NCI-H524 treated with DMSO at 0.1 percent for 48 hours (cell line): ENCODE measurements at places on chromosomes 5 and 9.

- no peak for DNase-seq
These were observed 2.4 kb downstream of the CCL28 start for GRCh38 chr5:43409809-43410271.

GRCh38 chr5:134132372-134133187 is 18.1 kb downstream of the TCF7 start:
- no peak for DNase-seq

DNA sequence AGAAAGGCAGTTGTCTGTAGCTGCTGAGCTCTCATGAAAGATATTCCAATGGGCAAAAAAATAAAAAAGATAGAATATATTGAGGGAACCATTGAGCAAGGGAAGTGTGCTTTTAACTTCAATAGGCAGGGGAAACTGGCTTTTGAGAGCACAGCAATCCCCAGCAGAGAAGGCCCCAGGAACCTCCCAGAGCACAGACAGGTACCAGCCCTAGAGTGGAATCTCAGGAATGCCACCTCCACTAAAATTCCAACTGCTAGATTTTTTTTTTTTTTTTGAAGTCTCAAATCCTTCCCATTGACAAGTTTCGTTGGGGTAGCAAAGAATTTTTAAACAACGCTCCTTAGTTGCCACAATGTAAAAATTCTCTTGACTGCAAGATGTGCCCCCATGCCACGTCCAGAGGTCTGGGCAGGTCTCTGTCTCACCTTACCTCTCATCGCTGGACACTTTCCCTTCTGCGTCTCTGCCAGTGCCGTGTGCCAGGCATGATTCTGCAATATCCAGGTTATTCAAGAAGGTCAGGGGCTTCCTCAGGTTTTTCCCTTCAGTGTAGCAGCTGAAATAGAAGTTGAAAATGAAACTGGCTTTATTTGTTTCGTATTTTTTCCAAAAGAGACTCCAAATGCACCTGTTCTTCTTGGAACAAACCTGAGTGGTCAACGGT is 64.2 kb upstream of the IRX1 start:
- no peak for DNase-seq

DNA sequence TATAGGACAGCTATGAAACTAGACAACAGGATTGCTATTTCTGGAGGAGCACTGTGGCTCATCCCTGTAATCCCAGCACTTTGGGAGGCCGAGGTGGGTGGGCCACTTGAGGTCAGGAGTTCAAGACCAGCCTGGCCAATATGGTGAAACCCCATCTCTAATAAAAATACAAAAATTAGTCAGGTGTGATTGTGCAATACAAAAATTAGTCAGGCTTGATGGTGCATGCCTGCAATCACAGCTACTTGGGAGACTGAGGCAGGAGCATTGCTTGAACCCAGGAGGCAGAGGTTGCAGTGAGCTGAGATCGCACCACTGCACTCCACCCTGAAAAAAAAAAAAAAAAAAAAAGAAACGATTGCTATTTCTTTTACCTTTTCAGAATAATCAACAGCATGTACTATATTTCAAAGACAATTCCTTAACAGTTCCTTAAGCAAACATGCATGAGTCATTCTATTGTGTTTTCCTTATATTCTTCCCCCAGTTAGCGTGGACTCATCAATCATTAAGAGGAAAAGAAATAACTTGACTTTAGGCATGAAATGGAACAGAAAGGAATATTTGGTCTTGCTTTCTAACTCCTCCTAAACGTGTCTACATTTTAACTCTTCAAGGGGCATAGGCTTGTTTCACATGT is 162.6 kb downstream of the TAF11L14 start:
- no peak for DNase-seq

DNA sequence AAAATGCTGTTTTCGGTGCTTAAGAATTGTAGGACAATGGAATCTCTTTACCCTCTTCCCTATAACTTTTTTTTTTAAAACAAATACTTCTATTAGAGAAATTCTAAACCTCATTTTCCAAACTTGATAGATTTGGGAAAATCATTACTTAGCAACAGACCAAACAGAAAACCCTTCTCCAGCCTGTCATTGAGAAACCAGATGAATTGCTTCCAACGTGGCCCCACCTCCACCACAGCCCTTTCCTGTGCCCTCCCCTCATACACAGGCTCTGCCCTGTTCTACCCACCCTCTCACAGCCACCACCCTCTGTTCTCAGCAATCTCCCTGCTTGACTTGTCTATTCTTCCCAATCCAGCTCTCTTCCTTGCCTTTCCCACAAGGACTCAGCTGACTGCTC is 221.2 kb downstream of the DMRT2 start:
- DNase-seq, result no peak

DNA sequence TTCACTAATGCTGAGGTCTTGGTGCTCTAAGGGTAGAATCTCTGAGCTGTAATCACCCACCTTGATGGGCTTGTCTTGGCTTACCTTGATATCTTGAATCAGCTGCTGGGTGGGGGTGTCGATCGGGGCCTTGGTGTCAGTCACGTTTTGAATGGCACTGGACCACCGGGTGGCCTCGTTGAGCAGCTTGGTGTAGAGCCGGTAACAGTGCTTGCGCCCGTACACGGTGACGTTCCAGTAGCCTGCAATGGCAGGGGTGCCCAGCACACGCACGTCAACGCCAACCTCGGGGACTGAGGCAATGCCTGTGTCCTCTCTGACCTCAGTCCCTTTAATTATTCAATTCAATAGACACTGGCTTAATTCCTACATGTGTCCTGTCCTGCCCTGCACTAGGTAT is 63.1 kb upstream of the RETREG1 start:
- no peak for DNase-seq

GRCh38 chr5:78552729-78553342 is 95.7 kb downstream of the LHFPL2 start:
- no peak for DNase-seq

GRCh38 chr5:128121651-128122050 is 38.1 kb downstream of the SLC12A2 start:
- no peak for DNase-seq

- DNase-seq, result no peak
These were observed 32.9 kb downstream of the NTRK2 start for GRCh38 chr9:84702471-84702870.

GRCh38 chr5:108687595-108688200 is 60.0 kb upstream of the FER start:
- DNase-seq, result no peak

- no peak for DNase-seq
These were observed 103.7 kb upstream of the TLX3 start for GRCh38 chr5:171205375-171205774.

DNA sequence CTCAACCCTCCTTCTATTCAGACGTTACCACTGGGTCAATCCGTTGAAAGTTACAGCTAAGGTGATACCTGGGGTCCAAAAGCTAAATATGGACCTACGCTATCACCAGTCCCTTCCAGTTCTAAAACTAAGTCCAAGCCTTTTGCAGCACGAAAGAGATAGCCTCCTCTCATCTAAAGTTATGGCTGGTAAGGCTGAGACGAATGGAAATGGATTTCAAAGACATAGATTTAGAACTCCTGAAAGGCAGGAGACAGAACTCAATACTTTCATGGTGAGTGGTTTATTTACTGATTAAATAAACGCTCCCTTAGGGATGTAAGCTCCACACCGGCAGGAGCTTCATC is 751 bp upstream of the RIC1 start:
- DNase-seq, result no peak

DNA sequence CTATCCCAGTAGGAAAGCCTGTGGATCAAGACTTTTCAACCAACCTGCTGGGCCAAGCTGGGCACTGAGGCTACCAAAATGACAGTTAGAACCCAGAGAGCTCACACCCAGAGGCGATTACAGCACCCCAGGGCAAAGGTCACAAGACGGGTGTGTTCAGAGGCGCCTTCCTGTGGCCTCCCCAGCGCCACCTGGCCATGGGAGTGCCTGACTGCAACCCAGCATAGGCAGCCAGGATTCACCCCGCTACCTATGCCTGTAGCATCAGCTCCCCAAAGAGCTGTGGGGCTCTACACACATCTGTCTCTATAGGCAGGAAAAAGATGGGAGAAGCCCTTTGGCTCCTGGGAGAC is 33.5 kb downstream of the PDGFRB start:
- DNase-seq, result no peak

- no peak for DNase-seq
These were observed 297.0 kb upstream of the HAPLN1 start for GRCh38 chr5:84017523-84018172.

DNA sequence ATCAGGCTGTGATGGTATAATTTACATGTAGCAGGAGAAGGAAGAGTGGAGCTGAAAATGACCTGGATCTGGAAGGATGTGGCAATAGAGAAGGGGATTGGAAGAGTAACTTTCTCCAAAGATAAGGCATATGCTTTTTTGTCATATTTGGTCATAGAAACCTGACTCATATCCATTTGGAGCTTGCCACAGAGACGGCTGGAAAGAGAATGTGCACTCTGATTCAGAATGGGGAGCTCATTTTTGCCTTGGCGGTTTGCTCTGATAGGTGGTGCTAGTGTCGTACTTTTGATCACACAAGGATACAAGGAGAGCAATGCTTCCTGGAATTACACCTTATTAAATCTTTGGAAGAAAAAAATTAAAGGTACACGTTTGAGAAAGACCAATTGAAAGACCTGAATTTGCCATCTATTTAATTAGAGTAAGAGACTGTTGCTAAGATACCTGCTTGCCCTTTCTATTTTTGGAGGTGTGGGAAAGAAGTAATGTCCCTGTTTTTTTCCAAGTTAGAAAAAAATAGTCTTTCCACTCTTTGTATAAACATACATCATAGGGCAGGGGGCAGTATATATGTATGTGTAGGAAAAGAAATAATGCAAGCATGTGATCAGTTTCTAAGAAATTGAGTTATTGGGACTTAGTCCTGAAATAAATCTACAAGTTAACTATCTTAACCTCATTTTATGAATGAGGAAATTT is 5.4 kb downstream of the LSM11 start:
- DNase-seq, result no peak

DNA sequence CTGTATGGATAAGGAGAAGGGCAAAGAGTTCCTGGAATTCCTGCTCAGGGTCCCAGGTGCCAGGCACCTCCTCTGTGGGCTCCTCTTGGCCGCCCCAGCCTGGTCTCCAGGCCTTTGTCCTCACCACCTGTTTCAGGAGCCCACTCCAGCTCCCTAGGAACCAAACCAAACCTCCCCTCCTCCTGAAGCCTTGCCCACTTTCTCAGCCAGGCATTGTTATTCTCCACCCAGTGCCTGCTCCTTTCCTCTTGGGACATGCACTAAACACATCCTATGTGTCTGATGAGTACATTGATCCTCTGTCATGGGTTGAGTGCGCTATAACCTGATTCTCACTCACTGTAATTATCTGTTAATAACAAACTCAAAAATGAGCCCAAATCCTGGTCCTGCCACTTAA is 189.8 kb downstream of the SPOCK1 start:
- no peak for DNase-seq

GRCh38 chr9:88551546-88552137 is 16.7 kb downstream of the NXNL2 start:
- DNase-seq, result no peak

DNA sequence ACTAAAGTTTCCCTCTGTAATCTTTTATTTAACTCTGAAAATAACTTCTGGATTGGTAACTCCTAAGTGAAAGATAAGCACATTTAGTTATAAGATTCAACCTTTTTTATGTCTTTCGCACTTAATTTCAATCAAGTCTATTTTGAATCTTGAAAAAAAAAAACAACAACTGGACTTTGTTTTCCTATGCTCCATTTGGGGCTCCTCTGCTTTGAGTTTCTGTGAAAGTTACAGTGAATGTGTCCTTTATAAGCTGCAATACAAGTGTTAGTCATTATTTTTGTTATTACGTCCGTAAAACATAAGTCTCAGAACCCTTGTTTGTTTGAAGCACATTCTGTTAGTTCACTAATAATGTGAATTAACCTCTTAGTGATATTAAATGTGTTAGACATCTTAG is 276.8 kb downstream of the ADAMTS6 start:
- DNase-seq, result no peak

DNA sequence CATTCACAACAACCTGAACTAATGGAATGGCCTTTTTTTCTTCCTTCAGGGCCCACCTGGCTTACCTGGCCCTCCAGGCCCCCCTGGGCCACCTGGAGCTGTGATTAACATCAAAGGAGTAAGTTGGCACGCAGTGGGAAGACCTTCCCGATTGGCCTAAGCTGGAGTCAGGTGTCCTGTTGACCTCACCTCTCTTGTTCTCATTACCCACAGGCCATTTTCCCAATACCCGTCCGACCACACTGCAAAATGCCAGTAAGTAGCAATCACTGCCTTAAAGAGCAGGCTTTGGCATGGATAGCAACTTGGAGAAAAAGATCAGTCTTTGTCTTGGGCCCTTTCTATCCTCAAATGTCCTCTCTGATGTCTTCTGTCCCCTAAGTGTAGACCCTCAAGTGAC is 55.3 kb upstream of the TGFBR1 start:
- no peak for DNase-seq

DNA sequence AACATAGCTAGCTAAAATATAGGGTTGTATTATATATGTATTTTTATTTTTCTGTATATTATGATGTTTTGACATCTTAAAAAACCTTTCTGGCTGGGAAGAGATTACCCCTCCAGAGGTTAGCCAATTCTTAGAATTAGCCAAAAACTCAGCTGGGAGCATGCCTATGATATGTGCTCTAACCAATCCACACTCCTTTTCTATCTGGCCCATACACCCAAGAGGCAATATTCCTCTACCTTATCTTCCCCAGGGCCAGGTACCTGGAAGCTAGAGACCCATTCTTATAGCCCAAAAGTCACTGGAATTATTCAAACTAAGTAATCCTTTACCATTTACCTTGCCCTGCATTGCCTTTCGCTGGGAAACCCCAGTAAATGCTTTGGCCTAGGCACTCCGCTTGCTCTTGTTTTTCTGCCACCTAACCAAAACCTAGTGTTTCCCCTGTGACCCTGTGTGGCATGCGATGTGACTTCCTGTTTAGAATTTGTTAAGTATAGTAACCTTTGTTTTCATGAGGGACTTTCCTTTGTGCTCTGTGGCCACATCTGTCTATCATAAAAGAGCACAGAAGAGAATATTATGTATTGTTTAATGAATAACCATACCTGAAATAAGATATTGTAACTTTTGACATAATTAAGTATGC is 37.4 kb downstream of the CSNK1G3 start:
- DNase-seq, result no peak

GRCh38 chr9:90629991-90630390 is 12.6 kb downstream of the DIRAS2 start:
- DNase-seq, result no peak

GRCh38 chr9:137103206-137103999 is 11.1 kb downstream of the DPP7 start:
- no peak for DNase-seq

DNA sequence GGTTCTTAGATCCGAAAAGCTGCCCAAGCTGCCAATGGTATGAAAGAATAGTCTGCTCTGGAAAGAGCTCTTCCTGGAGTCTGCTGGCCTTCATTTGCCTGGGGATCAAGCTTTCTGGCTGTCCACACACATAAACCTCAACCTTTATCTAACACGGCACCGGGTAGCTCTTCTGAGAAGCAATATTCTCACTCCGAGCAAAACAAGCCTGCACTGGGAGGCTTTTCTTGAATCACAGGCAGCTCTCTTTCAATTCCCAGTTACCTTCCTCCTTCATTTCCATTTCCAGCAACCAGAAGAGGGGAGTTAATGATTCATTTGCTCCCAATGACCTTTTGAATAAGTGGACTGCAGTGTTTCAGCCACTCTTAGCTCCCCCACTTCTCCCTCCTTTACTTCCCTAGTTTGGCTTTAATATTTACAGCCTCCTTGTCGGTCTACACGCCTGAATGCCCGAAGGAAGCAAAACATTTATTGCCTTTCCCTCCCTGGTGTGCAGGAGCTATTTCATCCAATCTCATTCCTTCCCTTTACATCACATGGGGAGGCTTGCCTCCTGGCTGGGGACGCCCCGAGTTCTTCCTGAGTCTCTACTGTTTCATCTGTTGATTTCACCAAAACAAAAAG is 187.1 kb downstream of the ARHGEF28 start:
- DNase-seq, result no peak

- no peak for DNase-seq
These were observed 479.5 kb upstream of the IZUMO3 start for GRCh38 chr9:25025156-25025555.
